Activated CD4-positive, alpha-beta memory T cell treated with anti-CD3 and anti-CD28 coated beads for 36 hours (primary cell): ENCODE measurements at places on chromosomes 4 and X. TPM values are rescaled to one million over a fixed set of nuclear protein-coding genes. Genes with fewer than 3 reads are reported as not detected.

- no peak for DNase-seq
Observed at GRCh38 chrX:3697701-3698279, 15.7 kb downstream of the PRKX start.

GRCh38 chr4:12139296-12139695 lies 710.6 kb upstream of the HS3ST1 start:
- no peak for DNase-seq

GRCh38 chr4:99414401-99414800 lies 20.7 kb downstream of the ADH7 start:
- DNase-seq: no peak

DNA sequence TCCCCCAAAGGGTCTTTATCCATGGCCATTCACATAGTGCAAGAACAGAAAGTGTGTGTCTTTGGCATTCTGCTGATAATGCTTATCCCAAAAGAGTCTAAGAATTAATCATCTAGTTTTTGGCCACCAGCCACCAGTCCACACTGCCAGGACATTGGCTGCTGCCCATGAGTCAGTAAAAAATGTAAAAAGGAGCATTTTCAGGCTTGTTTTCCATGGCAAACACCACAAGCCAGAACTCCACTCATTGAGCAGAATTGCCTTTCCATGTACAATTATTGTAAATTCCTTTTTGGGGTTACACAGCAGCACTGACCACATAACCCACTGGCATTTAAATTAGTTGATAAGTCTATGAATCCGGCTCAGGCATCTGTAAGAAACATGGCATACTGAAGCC lies 89.2 kb upstream of the PRDX4 start:
- DNase-seq: no peak

DNA sequence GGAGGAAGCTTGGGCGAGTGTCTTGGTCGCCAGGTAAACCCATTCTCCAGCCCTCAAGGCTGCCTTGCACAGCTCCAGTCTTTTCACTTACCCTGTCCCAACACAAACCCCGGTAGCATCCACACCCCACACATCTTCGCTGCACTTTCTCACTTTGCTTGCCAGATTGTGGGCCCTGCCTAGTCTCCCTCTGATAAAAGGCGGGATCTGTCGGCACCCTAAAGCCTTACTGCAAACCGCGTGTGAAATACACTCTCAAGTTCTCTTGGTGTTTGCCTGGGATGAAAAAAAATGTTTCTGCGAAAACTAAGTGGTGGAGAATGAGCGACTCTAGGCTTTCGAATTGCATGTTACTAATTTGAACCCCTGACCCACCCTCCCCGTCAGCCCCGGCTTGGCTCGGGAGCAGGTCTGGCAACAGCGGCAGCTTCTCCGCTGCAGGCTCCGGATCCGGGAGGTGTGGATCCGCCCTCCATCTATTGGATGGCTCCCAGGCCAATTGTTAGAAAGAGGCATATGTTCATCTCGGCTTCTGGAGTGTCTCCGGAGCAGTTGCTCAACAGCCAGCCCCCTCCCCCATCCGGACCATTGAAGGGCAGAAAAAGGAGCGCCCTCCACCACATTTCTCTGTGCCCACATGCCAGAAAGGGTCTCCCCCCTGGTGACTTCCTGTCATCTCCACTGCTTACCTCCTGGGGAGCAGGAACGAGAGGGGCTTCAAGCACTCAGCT lies 3.0 kb upstream of the CITED1 start:
- DNase-seq: peak; percentile 46

The FMR1 gene
- 29.0 TPM for total RNA-seq

DNA sequence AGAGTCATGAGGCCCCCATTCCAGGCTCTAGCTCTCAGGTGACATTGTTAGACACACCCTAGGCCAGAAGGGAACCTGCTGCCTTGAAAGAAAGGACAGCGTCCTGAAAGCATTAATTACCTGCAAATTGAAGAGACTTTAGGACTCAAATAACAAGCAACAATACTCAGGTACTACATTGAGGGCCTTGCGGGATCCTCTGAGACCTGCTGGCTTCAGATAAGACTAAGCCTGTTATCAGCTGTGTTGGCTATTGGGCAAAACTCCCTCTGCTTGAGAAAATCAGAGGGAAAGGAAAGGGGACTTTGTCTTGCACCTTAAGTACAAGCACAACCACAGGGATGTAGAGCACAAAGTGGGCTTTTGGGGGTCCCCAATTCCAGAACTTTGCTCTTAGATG lies 45.9 kb upstream of the DACH2 start:
- DNase-seq: no peak

DNA sequence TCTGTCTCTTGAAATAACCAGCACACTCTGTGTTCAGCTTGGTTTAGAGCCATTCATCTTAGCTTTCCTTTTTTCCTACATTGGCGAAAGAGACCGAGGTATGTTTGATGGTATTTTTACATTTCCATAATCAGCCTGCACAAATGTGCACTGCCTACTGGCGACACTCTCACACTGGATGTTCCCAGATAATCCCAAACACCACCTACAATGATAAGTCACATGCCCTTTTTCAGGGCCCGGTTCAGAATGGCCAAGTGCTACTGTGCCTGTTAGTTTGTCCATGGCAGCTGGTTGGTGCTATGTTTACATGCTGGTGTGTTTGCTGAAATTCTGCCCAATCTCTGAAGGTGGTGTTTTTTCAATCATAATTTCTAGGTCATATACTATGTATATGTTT lies 80.8 kb upstream of the NR3C2 start:
- no peak for DNase-seq
